Stimulated activated CD4-positive, alpha-beta T cell treated with anti-CD3 and anti-CD28 coated beads, Interleukin-1b, Interleukin-23, amount 100 ng/mL, for 48 hours (primary cell): ENCODE measurements at places on chromosomes 3 and 15.

GRCh38 chr3:127670229-127670559 lies 2.6 kb upstream of the ABTB1 start:
- DNase-seq: no peak

DNA sequence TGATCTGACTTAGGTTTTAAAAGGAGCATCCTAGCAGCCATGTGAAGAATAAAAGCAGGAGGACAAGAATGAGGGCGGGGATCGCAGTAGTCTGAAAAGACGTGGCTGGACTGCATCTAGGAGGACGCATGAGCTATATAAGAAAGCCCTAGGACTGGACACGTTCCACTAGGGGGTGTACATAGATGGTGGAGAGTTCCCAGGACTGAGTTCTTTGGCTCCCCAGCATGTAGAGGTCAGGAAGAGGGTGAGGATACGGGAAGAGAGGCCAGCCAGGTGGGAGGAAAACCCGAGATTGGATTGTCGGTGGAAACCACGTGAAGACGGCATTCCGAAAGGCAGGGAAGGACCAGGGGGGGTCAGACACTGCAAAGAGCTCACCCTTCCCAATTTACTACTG lies 64.2 kb upstream of the CFAP161 start:
- DNase-seq: no peak

DNA sequence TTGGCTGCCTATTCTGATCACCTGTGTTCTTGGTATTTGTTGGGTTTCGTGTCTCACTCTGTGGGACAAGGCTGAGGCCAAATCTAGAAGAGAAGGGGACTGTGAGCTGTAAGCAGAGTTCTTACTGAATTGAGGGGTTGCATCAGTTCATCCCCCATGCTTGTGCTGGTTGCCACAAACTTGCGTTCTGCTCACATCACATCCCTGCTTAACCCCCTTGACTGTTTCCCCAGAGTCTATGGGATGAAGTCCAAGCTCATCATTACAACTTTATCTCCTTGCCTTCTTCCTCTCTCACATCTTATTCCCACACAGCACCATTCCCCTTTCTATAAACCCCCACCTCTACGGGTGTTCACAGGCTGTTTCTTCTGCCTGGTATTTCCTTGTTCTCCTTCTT lies 143.8 kb upstream of the ABHD17C start:
- DNase-seq: no peak

DNA sequence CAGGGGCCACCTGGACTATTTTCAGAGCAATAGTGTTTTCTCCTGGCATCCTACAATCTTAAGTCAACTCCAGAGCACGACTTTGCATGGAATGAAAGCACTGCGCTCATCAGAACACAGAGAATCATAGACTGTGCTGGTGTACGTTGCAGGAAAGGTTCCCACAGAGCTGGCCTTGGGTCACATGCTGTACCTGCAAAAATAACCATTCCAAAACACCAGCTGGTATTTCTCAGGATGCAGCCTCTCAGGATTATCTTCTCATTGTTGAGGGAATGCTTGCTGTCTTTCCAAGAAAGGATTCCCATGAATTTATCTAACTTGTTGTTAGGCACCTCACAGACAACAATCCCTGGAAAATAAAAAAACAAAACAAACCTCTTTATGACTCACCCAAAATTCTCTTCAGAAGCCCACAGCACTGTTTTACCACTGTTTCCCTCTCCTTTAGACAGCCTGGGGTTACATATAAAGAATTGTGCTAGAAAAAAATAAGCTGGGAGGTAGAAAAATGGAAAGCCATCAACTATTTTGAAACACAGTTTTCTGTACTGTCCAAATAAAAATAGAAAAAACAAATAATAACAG lies 131.7 kb downstream of the ATP8B4 start:
- no peak for DNase-seq

DNA sequence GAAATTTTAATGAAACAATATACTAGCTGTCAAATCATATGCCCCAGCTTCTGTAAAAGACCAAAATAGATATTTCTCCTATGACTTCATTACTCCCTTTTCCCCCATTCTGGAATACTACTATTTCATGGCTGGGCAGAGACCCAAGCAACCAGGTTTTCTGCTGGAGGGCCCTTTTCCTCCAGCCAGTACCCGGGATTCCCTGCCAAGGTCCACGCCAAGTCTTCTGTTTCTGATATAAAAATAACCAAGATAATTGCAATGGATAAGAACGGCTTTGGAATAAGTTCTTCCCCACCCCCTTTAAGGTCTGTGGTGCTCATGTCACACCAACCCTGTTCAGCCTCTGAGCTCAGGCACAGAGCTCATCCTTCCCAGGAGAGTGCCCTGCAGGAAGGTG lies 17.2 kb upstream of the NMNAT3 start:
- DNase-seq: no peak

DNA sequence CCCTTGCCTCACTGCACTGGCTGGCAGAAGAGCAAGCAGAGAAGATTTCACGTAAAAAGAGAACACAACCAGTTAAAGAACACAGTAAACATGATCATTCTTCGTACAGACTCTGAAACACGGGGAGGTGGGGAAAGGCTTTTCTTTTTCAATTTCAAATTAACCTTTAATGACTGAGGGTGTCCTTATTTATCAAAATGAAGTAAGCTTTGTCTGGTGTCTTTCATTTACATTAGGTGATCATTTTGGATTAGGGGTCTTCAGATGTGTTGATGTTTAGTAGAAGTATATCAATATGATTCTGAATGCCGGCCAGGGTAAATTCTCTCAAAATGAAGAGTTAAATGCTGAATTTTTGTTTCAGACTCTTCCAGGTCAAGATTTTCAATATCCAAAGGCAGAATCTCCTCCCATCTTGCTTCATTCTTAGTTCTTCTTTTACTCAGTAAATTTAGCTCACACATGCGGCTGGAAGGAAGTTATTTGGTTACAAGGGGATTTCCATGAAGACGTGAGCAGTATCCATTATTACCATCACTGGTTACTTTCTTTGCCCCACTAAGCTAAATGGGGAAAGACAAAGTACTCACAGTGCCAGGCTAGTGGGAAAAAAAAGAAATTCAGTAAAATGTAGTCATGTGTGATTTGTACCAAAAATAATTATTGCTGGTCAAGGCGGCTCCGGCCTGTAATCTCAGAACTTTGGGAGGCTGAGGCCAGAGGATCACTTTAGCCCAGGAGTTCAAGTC lies 272.2 kb upstream of the NR2F2 start:
- DNase-seq: no peak

- DNase-seq: no peak
Measured at GRCh38 chr15:59491062-59491461, 53.1 kb downstream of the FAM81A start.

DNA sequence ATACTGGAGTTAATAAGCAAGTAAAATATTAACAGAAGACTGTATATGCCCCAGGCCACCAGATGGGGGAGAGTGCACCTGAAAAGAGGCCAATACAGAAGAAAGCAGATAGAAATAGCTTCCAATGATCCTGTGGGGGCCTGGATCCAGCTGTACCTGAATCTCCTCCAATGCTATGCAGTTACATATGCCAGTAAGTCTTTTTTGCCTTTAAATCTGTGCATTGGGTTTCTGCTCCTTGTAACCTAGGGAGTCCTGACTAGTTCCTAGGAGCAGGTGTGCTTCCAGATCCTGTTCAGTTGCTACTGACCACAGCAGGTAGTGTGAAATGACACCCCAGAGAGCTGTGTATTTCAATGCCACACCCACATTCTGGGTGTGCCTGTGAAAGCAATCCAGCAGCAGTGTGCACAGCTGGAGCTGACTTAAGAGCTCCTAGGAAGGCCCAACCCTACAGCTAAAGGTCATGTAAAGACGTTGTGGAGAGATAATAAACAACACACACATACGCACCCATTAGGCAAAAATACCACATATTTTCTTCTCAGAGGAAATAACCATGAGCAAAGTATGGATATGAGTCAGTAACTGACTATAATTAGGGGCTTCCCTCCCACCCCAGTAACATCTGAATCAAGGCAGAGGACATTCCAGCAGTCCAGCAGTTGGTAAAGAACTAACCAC lies 62.2 kb upstream of the AKAP13 start:
- peak; percentile 31 for DNase-seq

GRCh38 chr15:70023064-70023768 lies 74.5 kb downstream of the TLE3 start:
- DNase-seq: peak; percentile 48

DNA sequence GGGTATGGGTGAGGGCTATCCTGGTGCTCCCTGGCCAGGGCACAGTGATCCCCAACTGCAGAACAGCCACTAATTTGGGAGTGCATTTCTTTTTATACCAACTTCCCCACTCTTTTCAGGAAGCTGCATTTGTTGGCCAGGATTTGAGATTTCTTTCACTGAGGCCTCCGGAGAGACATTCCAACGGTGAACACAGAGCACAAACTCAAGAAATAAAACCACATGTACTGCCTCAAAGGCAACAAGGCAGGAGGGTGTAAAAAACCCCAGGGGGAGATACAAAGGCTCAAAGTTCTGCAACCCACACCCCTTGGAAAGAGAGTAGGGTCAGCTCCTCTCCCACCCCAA lies 65.3 kb downstream of the CPN2 start:
- no peak for DNase-seq

GRCh38 chr3:194446754-194447153 lies 40.0 kb downstream of the ATP13A3 start:
- no peak for DNase-seq

- DNase-seq: no peak
Measured at GRCh38 chr3:53158765-53159155, 2.2 kb upstream of the PRKCD start.

DNA sequence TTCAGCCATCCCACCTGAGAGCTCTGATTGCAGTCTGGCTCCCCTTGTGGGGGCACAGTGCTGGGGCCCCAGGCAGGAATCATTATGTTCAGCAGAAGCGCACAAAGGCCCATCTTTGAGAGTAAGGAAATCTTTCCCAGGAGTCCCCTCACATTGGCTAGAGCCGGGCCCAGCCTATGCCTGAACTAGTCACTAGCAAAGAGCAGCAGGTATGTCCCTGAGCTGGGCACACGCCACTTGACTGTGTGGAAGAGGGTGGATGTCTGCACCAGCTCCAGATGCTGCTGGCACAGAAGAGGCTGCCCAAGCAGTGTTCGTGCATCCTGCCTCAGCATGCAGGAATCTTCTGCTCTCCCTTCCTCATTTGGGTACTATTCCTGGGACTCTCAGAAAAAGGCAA lies 26.3 kb downstream of the NR1I2 start:
- no peak for DNase-seq

DNA sequence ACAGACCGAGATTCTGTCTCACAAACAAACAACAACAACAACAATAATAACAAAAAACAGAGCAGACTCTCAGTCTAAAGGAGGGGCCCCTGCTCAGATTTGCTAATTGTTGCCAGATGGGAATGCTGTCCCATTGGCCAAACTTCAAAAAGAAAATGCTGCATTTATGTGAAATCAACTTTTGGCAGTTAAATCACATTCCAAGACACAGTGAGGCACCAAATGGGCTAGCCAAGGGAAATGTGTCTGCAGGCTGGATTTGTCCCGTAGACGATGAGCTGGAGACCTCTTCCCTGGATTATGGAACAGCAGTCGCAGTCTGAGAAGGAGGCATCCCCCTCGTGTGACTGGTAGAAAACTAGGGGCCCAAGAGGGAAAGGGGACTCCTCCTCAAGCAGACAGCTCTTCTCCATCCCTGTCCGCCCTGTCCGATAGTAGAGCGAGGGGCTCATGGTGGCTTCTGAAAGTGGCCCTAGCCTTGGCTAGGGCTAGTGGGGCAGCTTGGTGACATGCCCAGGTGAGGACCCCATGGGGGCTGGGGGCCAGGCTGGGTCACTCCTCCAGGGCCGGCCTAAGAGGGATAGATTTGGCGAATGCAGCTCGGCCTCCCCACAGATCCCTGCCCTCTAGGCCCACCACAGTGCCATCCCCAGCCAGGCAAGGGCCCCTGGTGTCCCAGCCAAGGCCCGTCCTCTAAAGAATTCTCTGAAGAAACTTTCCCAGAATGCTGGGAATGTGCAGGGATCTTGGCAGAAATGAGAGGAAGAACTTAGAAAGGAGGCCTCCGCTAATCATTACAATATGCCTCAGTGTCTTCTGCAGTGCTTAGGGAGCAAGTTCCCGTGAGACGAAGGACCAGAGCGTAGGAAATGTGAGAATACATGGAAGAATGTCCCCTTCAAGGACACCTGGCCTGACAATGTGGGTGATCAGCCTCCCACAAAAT lies 2.0 kb downstream of the SLC22A14 start:
- no peak for DNase-seq

DNA sequence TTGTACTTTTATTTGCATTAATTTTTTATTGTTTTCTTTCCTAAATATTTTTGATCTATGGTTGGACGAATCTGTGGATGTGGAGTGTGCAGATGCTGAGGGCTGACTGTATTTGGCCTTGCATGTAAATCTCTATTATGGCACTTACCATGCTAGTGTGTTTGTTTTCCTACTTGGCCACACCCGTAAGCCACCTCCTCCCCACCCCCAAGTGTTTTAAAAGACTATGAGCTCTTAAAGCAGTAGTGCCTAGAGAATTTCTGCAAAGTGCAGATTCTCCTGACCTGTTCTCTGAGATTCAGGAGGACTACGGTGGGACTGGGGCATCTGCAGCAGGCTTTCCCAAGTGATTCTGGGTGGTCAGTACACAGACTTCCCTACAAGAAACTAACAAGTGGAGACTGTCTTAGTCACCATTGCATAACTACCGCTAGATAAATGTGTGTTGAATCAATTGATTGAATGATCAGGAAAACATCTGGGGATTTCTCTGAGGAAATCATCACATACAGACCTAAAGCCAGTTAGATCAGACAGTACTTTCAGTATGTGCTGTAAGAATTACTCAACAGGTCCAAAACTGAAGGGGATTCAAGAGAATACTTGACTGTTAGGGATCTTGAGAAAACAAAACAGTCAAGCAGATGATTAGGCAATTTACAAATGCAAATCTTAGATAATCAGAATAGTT lies 6.2 kb upstream of the TIPARP start:
- no peak for DNase-seq
